ENCODE measurements at places on chromosomes 7 and 10. TPM values are rescaled to one million over a fixed set of nuclear protein-coding genes. Genes with fewer than 3 reads are reported as not detected.

- no peak for DNase-seq
Measured at GRCh38 chr10:34547291-34547690, 267.8 kb downstream of the PARD3 start.

DNA sequence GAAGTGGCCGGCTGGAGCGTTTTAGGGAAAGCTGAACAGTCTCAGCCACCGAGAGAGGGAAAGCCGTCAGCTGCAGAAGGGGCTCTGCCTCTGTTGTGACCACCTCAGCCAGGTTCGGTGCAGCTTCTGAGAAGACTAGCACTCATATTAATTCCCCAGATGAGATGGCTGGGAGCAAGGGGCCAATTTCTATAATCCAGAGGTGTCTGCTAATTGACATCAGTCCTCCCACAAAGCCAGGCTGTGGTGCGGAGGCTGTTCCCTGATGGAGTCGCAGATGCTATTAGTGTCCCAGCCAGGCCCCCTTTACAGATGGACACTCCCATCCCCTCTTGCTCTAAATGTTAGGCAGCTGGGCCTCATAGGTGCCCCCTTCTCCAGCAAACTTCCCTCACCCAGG, 133.5 kb downstream of the GRID1 start:
- no peak for DNase-seq

Gene FOXI2
- not detected for polyA plus RNA-seq

Gene PLEKHA1
- 47.2 TPM for polyA plus RNA-seq

Gene DENND11
- 7.2 TPM for polyA plus RNA-seq
